ENCODE measurements at places on chromosomes 1 and 21. TPM values are rescaled to one million over a fixed set of nuclear protein-coding genes. Genes with fewer than 3 reads are reported as not detected.
A peak's percentile ranks its signal among the peaks of the same experiment; 100 is the strongest.

DNA sequence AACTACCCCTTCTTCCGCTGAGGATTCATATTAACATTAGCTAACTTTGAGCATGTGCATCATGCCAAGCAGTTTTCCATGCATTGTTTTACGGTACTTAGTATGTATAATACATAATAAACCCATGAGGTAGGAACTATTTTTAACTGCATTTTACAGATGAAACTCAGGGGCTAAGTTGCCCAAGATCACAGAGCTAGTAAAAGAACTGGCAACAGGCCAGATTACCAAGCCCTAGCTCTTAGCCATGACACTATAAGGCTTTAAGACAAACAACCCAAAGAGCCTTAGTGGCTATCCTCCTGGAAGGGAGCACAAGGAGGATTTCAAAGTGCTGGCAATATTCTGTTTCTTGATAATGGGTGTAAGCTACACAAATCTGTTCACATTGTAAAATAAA is 6.1 kb downstream of the AK2 start:
- no peak for DNase-seq

DNA sequence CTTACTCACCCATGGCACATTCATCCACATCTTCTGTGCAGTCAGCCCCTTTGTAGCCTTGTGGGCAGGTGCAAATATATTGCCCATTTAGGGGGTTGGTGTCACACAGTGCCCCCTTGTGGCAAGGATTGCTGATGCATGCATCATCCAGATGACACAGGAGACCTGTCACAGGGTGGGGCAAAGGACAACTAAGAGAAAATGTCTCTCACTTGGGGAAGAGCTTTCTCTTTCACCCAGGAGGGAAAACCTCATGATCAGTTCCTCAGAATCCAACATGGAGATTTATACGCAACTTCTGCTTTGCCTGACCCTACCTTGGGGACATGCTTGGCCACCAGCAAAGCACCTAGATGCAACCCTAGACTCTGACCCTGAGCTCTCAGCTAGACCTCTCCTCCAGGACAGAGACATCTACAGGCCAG is 71.8 kb upstream of the ADAM30 start:
- DNase-seq, result peak; percentile 53

GRCh38 chr21:45432575-45433255 is 27.8 kb downstream of the COL18A1 start:
- no peak for DNase-seq

- no peak for DNase-seq
Measured at GRCh38 chr1:239511875-239512274, 125.5 kb downstream of the CHRM3 start.

GRCh38 chr1:18743233-18743632 is 112.6 kb downstream of the PAX7 start:
- no peak for DNase-seq

DNA sequence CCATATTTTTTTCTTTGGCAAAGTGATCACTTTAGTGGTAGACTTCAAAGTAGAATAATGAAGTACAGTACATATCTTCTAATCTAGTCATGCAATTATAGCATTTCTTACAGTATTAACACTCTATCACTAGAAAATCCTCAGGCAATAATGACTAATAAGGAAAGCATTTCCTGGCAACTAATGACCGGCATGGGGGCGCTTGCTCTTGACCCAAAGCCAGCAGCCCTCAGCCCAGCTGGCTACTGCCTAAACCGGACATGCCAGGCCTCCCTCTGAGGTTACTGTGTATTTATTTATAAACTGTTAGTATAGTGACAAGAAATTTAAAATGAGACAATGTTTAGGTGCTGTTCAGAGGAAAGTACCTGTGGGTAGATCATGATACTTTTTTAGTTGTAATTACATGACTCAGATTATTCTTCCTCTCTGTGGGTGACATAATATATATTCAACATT is 633.8 kb downstream of the PTPRC start:
- no peak for DNase-seq

GRCh38 chr1:53946252-53947171 is at the start of gene LRRC42:
Gene LRRC42 (plus strand): TSS chr1:53946350. CDS start chr1:53952000, 5,650 bp downstream.
- DNase-seq, result no peak

DNA sequence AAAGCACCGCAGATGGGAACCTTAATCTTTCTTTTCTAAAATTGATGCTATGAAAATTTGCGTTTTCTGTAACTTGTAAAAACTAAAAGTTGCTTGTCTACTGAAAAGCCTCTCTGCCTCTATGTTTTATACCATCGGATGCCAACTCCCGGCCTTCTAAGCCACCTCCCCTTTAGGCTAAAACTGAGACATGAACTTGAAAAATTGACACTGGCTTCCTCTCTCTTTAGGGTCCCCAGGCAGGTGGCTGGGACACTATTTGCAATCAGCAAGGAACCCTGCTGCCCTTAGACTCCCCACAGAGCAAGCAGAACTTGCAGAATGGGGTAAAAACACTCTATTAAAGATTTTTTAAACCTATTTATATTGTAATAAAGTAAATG is 151.1 kb upstream of the CAMK1G start:
- DNase-seq, result no peak

DNA sequence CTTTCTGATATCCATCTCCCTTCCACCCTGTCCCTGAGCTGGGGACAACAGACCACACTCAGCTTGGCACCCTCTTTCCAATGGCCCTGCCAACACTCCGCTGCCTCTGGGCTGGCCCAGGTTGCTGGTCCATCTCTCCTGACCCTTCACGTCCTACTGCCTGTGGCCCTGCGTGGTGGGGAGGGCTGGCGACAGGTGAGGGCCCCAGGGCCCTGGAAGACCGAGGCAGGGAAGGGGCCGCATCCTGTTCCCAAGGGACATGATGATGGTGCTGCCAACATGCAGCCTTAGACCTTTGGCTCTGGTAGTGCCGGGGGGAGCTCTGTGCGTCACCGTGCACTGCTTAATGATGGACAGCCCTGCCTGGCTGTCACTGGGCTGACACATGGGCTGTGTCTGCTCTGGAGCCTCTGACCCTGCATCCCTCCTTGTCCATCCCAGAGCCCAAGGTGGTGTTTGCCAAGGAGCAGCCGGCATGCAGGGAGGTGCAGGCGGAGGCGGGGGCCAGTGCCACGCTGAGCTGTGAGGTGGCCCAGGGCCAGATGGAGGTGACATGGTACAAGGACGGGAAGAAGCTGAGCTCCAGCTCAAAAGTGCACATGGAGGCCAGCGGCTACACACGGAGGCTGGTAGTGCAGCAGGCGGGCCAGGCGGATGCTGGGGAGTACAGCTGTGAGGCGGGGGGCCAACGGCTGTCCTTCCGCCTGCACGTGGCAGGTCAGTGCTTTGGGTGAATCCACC is 65.2 kb downstream of the OBSCN start:
- peak; percentile 12 for DNase-seq

The BNIPL gene
- 1.2 TPM for total RNA-seq

The RGS8 gene
- total RNA-seq, result not detected

The CCDC17 gene
- 4.6 TPM for total RNA-seq
